ENCODE measurements at places on chromosomes 16 and 17. TPM values are rescaled to one million over a fixed set of nuclear protein-coding genes. Genes with fewer than 3 reads are reported as not detected.

Gene METTL16
- total RNA-seq = 13.6 TPM

Gene ATP2A3
- 3.7 TPM for total RNA-seq

Gene KPNB1
- 119 TPM for total RNA-seq

Gene MMP25
- total RNA-seq = 0.52 TPM

Gene OTOP3
- not detected for total RNA-seq

Gene CSH1
- total RNA-seq = not detected

Gene P2RX5
- 13.0 TPM for total RNA-seq

Gene BRD7
- 32.9 TPM for total RNA-seq

Gene HS3ST3B1
- 2.6 TPM for total RNA-seq

Gene CACNG5
- total RNA-seq = 0.52 TPM

Gene CLDN7
- not detected for total RNA-seq

Gene SEPTIN12
- not detected for total RNA-seq

Gene MT4
- total RNA-seq = not detected

Gene HOXB6
- not detected for total RNA-seq

Gene TPSG1
- not detected for total RNA-seq

Gene TBC1D3C
- not detected for total RNA-seq

Gene GLOD4
- 36.5 TPM for total RNA-seq

Gene TERF2IP
- total RNA-seq = 51.7 TPM
